Activated CD4-positive, alpha-beta T cell treated with anti-CD3 and anti-CD28 coated beads for 4 hours (primary cell): ENCODE measurements at places on chromosomes 6 and 20.

DNA sequence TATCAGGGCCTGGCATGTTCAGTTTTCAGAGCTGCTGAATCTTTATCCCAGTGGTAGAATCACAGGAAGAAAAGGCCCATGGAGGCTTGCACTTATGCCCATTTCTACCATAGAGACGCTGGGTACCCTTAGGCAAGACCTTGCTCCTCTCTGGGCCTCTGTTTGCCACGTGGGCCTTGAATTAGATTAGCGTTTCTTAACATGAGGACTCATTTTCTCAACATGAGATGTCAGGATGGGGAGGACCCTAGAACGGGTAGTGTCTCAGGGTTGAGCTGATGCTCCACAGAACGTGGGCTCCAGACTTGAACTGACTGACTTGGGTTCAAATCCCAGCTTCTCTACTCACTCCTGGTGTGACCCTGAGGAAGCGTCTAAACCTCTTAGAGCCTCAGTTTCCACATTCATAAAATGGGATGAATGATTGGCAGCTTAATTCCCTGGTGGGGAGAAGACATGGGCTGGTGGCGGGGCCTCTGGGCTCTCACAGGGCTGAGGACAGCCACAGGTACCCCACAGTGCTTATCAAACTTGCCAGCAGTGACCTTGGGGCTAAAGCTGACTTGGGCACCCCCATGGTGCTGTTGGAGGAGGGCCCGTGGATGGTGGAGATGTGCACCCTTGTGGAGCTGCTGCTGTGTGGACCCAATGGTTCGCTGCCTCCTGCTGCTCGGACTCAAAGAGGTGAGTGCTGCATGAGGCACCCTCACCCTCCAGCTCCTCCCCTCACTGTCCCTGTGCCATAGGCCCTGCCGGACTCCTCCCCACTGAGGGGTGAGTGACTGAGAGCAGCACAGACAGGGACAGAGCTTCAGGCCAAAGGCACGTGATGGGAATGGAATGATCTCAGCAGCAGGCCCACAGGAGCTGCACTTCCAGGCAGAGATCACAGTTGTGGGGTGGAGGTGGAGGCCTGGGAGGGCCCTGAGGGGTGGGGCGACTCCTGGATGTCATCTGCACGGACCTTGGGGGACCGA is 28.2 kb downstream of the SUN5 start:
- no peak for DNase-seq

DNA sequence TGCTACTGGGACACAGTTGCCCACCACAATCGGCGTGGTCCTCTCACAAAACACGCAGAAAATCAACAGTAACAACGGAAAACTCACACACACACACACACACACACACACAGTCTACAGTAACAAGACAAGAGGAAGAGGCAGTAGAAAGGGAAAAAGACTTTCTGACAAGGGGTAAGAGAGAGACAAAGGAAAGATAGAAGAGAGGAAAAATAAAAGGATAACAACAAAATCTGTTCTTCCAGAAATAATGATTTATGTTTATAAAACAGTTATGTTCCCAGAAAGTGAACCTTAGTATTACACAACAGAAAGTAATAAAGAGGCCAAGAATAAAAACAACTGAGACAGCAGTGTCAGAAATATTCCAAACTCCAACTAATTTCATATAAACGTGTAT is 2.9 kb downstream of the RANBP9 start:
- DNase-seq = no peak

DNA sequence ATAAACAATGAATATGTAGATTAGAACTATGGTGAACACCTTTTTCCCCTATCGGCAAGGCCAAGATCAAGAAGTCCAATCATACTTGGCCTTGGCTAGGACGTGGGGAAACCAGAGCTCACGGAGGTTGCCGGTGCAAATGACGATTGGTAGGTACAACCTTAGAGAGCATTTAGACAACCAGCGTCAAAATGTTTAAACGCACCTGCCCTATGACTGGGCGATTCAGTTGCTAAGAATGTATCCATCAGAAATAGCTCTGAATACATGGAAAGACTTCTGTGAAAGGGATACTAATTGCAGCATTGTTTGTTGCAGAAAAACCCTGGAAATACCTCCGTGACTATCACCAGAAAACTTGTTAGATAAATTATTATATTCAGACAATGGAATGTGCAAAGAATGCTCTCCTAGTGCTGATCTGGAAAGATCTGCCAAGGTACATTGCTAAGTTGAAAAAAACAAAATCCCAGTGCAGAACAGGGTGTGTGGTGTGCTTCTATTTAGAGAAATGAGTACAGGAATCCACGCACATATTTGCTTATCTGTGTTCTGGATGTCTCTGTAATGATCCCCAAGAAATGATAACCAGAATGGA is 48.0 kb upstream of the PTPN1 start:
- no peak for DNase-seq

DNA sequence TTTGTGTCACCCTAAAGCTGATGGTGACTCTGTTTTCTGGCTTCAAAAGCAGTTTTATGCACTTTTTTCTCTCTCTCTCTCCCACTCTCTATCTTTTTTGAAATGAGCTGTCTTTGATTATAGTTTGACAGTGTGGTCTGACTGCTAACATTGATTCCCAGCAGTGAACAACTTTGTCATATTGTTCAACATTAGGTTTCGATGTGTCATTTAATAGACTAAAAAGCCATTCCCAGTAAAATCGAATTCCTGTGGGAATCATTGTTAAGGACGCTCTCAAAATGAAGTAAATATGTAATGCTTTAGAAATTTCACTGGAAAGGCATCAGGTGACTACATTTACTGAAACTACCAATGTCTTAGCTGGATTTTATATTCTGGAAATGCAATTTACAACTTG is 69.9 kb upstream of the FLRT3 start:
- no peak for DNase-seq

- no peak for DNase-seq
Measured at GRCh38 chr6:98678481-98678880, 155.9 kb upstream of the POU3F2 start.

- DNase-seq = no peak
Measured at GRCh38 chr20:9629831-9630230, 115.4 kb downstream of the LAMP5 start.

- DNase-seq = no peak
Measured at GRCh38 chr6:1729133-1729749, 119.5 kb downstream of the FOXC1 start.

- DNase-seq = no peak
Measured at GRCh38 chr6:78810146-78810545, 57.2 kb upstream of the IRAK1BP1 start.

GRCh38 chr20:37316116-37316774 is 26.8 kb downstream of the MANBAL start:
- DNase-seq = no peak

GRCh38 chr6:37988696-37989095 is 169.2 kb downstream of the ZFAND3 start:
- DNase-seq = no peak

GRCh38 chr6:56864171-56864616 is 90.7 kb upstream of the BEND6 start:
- DNase-seq = no peak

DNA sequence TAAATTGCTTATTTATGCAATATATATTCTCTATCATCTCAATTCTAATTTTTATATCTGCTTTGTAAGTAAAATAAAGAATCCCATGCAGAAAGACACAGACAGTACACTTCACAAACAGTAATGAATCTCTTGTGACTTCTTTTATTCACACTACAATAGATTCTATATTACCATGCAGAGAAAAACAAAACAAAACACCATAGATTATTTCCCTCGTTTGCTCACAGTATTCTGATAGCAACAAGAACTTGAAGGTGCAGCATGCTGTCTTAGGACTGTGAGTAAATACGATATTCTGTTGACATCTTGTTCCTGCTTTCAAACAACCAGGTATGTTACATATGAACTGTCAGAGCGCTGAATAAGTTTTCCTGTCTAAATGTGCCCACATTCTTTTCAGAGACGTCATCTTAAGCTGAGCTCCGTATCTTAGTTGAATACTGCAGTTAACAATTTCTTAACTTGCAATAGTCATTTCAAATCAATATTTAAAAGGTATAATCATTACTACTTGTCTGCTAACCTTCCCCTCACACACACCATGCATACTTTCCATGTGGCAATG is 140.1 kb downstream of the BTBD9 start:
- DNase-seq = no peak

DNA sequence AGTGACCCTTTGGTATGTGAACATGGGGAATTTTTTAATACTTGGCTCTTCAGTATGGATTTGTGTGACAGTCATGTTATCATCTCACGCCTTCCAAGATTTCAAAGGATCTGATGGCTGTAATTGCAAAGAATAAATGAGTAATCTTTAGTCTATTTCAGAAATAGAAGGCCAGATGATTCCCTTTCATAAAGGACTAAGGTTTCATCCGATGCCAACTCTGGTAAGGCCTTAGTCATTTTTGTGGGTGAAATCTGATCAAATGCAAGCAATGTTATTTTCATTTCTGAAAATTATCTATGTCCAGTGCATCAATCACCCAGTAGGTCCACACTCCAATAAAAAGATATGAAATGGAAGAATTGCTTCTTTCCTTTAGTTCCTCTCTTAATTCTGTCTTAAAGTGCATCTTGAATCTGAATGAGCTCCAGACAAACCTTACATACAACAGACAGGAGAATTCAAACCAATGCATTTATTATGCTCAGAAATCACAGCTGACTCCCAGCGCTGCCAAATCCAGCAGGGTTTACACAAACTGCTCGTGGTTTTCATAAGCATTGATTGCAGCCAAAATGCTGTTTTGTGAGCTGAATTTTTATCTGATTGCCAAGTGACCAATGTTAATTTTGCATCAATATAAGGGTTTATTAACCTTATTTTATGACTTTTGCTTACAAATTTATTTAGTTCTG is 565.2 kb upstream of the MARCKS start:
- DNase-seq = no peak

GRCh38 chr6:5050009-5050408 is 35.1 kb upstream of the PPP1R3G start:
- no peak for DNase-seq

DNA sequence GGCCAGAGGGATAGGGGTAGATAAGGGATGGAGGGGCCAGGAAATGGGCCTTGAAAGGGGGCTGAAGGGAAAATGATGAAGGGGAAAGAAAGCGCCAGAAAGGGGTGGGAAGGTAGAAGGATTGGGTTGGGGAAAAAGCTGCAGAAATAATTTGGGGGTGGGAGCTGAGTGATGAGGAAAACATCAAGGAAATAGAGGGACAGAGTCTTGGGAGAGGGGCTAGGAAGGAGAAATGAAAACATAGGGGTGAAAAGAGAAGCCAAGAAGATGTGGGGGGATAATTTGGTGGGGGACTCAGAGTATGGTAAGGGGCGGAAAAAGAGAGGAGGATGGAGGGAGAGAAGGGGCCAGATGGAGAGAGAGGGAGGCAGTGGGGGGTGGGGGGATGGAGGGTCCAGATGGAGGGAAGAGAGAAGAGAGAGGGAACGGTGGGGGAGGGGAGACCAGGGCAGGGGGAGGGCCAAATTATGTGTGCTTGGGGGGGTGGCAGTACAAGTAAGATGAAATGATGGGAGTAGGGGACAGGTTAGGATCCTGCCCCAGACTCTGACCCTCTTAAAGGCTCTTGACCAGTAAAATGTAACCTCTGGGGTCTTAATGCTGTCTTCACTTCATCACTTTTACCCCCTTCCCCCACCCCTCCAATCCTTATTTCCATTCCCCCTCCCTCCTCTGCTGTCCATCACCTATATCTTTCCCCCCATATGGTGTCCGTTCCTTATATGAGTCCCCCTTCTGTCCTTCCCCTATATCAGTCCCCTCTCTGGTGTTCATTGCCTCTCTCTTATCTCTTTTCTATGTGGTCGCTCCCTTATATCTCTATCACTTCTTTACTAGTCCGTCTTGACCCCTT is 852 bp downstream of the SYNGAP1 start:
- DNase-seq = no peak

DNA sequence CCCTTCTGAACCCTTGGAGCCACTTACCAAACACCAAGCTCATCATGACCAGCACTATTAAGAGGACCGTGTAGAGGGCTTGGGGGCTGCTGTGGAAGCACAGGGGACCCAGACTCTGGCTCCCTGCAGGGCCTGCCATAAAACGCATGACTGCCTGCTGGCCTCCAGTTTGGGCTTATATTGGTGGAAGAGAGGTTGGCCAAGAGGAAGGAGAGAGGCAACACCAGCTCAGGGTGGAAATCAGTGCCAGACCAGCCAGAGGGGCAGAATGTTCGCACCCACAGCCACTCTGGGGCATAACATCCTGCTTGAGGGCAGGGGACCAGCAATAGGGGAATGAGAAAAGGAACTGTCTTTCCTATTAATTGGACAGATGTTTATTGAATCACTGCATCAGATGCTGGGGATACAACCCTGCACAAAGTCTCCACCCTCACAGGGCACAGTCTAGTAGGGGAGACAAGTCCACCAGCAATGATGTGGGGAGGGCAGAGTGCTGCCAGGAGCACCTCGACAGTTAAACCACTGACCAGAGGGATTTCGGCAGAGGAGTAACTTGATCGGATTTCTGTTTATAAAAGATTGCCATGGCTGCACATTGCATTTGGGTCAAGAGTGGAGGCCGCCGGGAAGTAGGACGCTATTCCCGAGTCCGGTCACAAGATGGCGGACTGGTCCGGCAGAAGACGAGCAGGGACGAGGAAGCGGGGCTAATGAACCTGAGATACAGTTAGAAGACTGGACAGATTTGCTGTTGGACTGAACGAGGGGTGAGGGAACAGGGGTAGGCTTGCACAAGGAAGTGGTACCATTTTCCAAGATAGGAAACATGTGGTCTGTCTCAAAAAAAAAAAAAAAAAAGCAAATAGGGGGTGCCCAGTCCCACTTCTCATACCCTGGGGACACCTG is at the start of gene LY6G5C:
Gene LY6G5C (minus strand): TSS at position 842 of the 909 bp plus-strand sequence. CDS start 694 bp downstream, at position 148.
- DNase-seq = peak; percentile 59

DNA sequence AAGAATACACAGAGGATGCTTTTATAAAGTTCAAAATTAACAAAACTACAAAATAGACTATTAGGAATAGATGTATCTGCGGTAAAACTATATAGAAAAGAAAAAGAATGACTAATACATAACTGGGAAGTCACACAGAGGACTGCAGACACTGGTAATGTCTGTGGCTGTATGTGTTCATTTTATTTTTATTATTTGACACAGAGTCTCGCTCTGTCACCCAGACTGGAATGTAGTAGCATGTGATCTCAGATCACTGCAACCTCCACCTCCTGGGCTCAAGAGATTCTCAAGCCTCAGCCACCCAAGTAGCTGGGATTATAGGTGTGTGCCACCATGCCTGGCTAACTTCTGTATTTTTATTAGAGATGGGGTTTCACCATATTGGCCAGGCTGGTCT is 38.9 kb downstream of the ESF1 start:
- no peak for DNase-seq
